ENCODE measurements at places on chromosomes 16 and 17. TPM values are rescaled to one million over a fixed set of nuclear protein-coding genes. Genes with fewer than 3 reads are reported as not detected.

- DNase-seq = no peak
Observed at GRCh38 chr17:15409721-15410250, 57.6 kb downstream of the CDRT4 start.

- no peak for DNase-seq
Observed at GRCh38 chr16:72576189-72576588, 404.2 kb upstream of the PMFBP1 start.

- DNase-seq = no peak
Observed at GRCh38 chr17:62760059-62760944, 47.8 kb downstream of the MARCHF10 start.

- no peak for DNase-seq
Observed at GRCh38 chr17:48095611-48096010, 5.7 kb downstream of the CBX1 start.

GRCh38 chr16:11356573-11357331 lies 11.5 kb downstream of the RMI2 start:
- peak; percentile 85 for DNase-seq

DNA sequence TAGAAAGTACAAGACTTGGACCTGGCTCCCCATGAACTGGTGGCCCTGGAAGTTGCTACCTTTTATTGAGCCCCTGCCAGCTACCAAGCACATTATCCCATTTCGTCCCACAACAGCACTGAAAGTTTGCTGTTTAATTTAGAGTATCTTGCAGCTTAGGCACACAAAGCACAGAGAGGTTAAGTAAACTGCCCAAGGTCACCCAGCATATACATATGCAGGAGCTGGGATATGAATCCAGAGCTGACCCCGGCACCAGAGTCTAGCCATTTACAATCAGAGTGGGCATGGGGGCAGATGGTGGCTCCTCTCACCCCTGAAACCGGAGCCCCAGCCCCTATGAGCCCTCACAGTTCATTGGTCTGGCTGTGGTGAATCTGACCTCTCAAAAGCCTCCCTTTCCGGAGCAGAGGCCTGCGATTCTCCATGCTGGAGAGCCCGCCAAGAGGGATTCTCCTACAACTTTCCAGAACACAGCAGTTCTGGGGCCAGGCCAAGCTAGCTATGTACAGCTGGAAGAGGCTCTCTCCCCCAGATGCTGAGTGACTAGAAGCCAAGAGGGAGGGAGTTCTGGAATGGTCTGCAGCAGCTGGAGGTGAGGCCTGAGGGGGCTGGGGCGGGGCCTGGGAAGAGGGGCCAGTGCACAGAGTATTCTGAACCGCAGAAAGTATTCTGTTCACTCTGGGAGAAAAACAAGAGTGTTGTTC lies 58.3 kb downstream of the SREBF1 start:
- peak; percentile 61 for DNase-seq

DNA sequence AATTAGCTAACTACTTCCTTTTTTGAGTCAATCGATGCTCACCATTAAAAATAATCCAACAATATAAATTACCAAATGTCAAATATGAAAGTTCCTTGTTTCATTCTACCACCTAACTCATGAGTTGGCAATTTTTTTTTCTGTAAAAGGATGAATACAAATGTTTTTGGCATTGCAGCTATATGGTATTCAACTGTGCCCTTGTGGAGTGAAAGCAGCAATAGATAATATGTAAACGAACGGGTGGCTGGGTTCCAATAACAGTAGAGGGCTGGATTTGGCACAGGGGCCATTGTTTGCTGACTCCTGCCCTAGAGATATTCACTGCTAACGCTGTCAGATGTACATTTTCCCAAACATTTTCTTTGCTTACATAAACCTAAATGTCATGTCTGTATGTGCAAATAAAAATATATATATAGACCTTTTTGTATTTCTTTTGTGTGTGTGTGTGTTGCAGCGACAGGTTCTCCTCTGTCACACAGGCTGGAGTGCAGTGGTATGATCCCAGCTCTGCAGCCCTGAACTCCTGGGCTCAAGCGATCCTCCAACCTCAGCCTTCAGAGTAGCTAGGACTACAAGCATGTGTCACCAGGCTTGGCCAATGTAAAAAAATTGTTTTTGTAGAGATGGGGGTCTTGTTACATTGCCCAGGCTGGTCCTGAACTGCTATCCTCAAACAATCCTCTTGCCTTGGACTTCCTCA lies 73.9 kb downstream of the RPGRIP1L start:
- DNase-seq = no peak

GRCh38 chr17:28901866-28902818 lies 737 bp downstream of the DHRS13 start:
- peak; percentile 77 for DNase-seq

GRCh38 chr17:77193653-77194052 lies 52.9 kb downstream of the SEC14L1 start:
- no peak for DNase-seq

DNA sequence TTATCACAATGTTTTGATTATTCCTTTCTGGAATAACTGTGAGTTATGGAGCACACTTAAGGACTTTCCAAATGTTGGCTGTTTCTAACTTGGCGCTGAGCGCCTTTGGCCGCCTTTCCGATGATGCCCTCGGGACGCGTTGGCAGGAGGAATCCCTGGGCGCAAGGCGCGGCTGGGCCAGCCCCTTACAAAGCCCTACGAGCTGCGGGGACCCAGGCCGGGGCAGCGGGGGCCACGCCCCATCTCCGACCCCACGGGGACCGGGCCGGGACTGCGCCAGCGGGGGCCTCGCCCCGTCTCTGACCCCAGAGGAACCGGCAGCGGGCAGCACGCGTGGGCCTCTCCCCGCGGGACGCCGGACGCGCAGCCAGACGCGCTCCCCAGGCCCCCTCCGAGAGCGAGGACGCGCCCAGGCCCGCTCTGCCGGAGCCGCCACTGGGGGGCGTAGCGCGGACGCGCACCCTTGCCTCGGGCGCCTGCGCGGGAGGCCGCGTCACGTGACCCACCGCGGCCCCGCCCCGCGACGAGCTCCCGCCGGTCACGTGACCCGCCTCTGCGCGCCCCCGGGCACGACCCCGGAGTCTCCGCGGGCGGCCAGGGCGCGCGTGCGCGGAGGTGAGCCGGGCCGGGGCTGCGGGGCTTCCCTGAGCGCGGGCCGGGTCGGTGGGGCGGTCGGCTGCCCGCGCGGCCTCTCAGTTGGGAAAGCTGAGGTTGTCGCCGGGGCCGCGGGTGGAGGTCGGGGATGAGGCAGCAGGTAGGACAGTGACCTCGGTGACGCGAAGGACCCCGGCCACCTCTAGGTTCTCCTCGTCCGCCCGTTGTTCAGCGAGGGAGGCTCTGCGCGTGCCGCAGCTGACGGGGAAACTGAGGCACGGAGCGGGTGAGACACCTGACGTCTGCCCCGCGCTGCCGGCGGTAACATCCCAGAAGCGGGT lies at the start of gene GAA:
Gene GAA (plus strand): TSS at position 571 of the 935 bp plus-strand sequence. CDS start 3,006 bp downstream, outside the sequence.
- peak; percentile 89 for DNase-seq

DNA sequence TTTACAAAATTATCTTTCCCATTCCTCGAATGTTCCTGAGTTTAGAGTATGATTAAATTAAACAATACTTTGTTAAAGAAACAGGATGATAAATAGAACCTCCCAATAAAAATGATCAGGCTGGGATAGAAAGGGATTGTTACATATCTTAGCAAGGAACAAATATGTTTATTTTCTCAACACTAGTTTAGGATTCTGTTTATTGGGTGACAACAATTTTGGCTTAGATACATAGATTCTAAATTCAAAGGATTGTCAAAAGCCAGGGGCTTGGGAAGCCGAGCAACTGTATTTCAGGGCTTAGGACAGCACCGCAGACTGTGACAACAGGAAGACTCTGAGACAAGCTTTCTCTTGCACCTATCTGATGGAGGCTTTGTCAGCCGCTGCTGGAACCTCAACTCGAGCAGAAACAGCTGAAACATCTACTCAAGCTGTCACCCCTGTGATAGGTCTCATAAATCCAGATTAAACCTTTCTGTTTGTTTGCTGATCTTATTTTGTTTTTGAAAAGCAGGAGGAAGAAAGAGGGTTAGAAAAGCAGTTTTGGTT lies 562.8 kb upstream of the ZFHX3 start:
- no peak for DNase-seq

- DNase-seq = peak; percentile 88
Observed at GRCh38 chr16:88650749-88651275, at the start of gene CYBA. Gene CYBA (minus strand): TSS chr16:88651053. CDS start chr16:88651013, 40 bp downstream.

DNA sequence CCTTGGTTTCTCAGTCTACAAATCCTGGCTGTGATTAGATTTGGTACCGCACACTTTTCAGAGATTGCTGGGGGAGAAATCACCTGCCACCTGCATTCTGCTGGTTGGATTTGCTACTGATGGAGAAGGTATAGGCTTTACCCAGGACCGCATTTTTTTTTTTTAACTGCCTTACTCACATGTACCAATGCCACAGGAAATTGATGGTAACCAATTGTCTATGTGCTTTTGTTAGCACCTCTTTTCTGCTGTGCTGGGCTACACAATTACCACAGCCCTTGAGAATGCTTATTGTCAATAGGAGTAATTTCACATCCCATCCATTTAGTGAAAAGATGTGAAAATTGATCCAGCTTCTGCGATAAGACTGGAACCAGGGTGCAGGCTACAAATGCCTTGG lies 74.4 kb upstream of the TANC2 start:
- no peak for DNase-seq

DNA sequence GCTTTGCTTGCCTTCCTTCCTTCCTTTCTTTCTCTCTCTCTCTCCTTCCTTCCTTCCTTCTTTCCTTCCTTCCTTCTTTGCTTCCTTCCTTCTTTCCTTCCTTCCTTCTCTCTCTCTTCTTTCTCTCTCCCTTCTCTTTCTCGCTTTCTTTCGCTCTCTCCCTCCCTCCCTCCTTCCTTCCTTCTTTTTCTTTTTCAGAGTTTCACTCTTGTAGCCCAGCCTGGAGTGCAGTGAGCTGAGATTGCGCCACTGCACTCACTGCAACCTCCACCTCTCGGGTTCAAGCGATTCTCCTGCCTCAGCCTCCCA lies 17.9 kb downstream of the FOXJ1 start:
- no peak for DNase-seq

The TMEM132E gene
- total RNA-seq = not detected

The MYLK3 gene
- 0.11 TPM for total RNA-seq

The CHD9NB gene
- total RNA-seq = 5.0 TPM

The NEK8 gene
- total RNA-seq = 5.7 TPM

The MYO15A gene
- total RNA-seq = 0.75 TPM

The KRTAP2-2 gene
- total RNA-seq = not detected

The TPSD1 gene
- 0.18 TPM for total RNA-seq

The SLC5A11 gene
- total RNA-seq = 0.31 TPM

The FAM171A2 gene
- 0.67 TPM for total RNA-seq

The LPO gene
- total RNA-seq = not detected

The KRT25 gene
- not detected for total RNA-seq

The NTN1 gene
- total RNA-seq = 3.2 TPM

The SLC35G6 gene
- not detected for total RNA-seq

The PITPNM3 gene
- total RNA-seq = 13.7 TPM

The SOX9 gene
- 41.1 TPM for total RNA-seq

The CD300H gene
- not detected for total RNA-seq

The CCDC40 gene
- 2.0 TPM for total RNA-seq

The BICDL2 gene
- total RNA-seq = 107 TPM

The TBC1D26 gene
- not detected for total RNA-seq

The KRT32 gene
- not detected for total RNA-seq

Data from left colon (tissue), 2 donors.